Left kidney (tissue), 8 donors: ENCODE measurements at places on chromosomes 3 and 15. TPM values are rescaled to one million over a fixed set of nuclear protein-coding genes. Genes with fewer than 3 reads are reported as not detected.

Gene VPS33B
- 20.9 TPM for polyA plus RNA-seq

Gene GUCA1C
- 0.52 TPM for polyA plus RNA-seq

Gene CFAP20DC
- polyA plus RNA-seq = 5.4 TPM

Gene EXD1
- 0.07 TPM for polyA plus RNA-seq

Gene IQGAP1
- 198 TPM for polyA plus RNA-seq
